Glutamatergic neuron (in vitro differentiated cells): ENCODE measurements at places on chromosomes 12 and 14. TPM values are rescaled to one million over a fixed set of nuclear protein-coding genes. Genes with fewer than 3 reads are reported as not detected.

- H3K27me3 ChIP-seq = peaks cover 4% of the 10 kb centered on the region
- DNase-seq = no peak
Observed at GRCh38 chr14:101758913-101759593, 2.5 kb upstream of the PPP2R5C start.

GRCh38 chr12:68279227-68280054 is 26.0 kb upstream of the IL22 start:
- DNase-seq = no peak
- no peaks in the 10 kb centered on the region for H3K4me1 ChIP-seq
- H3K4me3 ChIP-seq = no peak overlapping the region
- H3K36me3 ChIP-seq = no peaks in the 10 kb centered on the region
- no peak overlapping the region for H3K27ac ChIP-seq

DNA sequence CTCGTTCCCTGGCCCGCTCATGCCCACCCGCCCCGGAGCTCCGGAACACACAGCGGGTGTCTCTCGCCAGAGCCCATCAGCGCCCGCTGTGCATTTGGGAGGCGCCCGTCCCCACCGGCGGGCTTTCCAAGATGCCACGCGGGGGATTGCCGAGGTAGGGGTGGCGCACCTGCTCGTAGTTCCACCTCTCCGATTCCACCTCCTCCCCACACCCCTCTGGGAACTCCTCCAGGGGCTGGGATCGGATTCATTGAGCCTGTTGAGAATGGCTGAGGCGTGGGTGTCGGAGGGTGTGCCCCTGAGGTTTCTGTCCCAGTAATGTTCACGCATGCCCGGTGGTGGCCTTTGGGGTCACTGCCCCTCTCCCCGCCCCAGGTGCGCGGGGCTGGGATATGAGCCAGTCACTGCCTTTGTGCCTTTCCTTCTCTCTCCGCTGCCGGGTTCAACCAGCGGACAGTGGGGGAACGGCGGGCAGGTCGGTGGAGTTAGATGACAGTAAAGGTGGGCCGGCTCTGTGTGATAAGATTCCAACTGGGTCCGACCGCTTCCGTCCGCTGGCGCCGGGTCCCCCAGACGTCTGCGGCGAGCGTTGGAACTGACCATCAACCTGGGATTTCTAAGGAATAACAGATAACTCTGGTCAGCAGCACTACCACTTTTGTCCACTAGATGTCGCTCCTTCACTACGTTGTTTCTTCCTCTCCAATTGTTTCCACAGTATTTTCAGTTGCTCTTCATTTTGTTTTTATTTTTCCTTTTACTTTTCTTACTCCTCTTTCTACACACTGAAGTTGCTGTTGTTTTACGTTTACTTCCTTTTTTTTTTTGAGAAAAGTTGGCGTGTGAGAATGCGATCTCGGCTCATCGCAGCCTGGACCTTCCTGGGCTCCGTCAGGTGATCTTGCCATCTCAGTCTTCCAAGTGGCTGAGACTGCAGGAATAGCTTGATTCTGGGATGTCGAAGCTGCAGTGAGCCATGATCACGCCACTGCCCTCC is 178.1 kb upstream of the ALG10B start:
- H3K27me3 ChIP-seq = peaks cover 2% of the 10 kb centered on the region
- H3K4me3 ChIP-seq = no peak overlapping the region
- no peaks in the 10 kb centered on the region for H3K4me1 ChIP-seq

GRCh38 chr12:54689034-54689372 is 40.8 kb upstream of the DCD start:
- no peak overlapping the region for H3K27ac ChIP-seq
- no peak for DNase-seq
- peaks cover 2% of the 10 kb centered on the region for H3K27me3 ChIP-seq
- peaks cover 4% of the 10 kb centered on the region for H3K4me1 ChIP-seq
- H3K4me3 ChIP-seq = no peak overlapping the region

HOXC12 gene
- not detected for total RNA-seq

XPOT gene
- total RNA-seq = 108 TPM
